ENCODE measurements at places on chromosomes 3 and 15.

DNA sequence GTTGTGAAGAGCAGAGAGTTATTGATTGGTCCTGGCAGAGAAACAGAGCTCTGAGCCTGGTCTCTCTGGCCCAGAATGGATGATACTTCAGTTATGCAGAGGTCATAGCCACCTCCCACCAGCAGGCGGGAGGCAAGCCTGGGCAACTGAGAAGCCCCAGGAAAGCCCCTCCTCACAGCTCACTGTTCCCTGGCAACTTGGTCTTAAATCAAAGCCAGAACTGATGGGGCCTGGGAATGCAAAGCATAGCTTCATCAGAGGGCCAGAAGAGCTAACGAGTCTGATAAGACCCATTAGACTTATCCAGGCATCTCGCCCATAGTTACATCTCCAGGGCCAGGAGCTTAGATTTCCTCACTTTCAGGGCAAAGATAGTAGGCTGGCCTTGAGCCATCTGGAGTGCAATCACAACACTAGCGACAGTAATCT, 5.5 kb upstream of the COLQ start:
- no peak for DNase-seq

- DNase-seq, result no peak
Observed at GRCh38 chr15:54816401-54816800, 380.3 kb downstream of the RSL24D1 start.

DNA sequence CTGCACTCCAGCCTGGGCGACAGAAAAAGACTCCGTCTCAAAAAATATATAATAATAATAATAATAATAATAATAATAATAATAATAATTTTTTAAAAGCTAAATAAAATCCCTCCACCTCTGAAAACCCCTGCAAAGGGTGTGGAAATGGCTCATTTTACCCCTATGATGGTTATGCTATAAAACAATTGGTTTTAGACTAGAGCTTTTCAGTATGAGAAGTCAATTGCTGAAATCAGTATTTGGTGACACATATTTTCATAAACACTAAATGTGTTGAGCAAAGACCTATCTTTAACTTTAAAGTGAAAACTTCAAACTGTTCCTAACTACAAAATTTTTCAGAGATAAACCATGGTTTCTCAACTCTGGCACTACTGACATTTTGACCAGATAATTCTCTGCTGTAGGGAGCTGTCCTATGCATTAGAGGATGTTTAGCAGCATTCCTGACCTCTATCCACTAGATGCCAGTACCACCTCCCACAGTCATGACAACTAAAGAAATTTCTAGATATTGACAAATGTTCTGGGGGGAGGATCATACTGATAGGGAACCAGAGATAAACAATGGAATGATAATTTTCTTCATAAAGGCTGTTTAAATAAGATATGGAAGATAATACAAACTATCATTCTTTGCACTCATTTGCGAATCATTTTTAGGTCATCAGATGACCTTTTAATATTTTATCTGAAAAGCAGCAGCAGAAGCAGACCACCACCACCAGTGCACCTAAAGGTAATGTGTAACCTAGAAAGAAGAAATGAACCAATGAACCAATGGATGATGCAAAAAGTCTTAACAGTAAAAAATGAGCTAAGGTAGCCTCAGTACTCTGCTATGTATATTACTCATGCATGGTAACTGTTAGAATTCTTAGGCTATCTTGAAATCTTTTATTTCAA, 13.8 kb downstream of the PTPN9 start:
- no peak for DNase-seq

DNA sequence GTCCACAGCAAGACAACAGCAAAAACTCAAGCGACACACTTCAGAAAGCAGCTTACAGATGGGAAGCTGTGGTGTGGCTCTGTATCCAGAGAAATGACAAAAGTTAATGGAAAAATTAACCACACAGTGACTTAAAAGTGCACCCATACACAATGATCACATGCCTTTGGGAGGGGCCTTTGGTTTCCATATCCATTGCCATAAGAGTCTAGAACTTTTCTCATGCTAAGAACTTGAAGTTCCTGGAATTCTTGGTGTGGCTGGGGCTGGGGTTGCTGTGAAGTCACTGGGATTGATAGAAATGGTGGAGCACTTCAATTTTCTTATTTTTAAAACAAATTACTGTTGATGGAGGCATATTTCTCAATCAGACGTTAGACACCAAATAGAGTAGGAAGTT, 108.6 kb upstream of the FEZF2 start:
- DNase-seq, result no peak

GRCh38 chr3:14803981-14804834, 14.6 kb upstream of the FGD5 start:
- DNase-seq, result no peak

GRCh38 chr15:34318277-34319079, 19.1 kb downstream of the SLC12A6 start:
- no peak for DNase-seq

Measured in GM04504 (cell line).